ENCODE measurements at places on chromosomes 1 and 21.

GRCh38 chr21:19458295-19458694 is 1054.7 kb upstream of the TMPRSS15 start:
- no peak for DNase-seq

- DNase-seq: no peak
Measured at GRCh38 chr1:86434059-86434458, 10.1 kb downstream of the CLCA2 start.

- DNase-seq: no peak
Measured at GRCh38 chr1:219427403-219427802, 185.5 kb downstream of the ZC3H11B start.

- no peak for DNase-seq
Measured at GRCh38 chr1:55618199-55618598, 403.0 kb upstream of the USP24 start.

GRCh38 chr1:153769221-153769620 is 6.0 kb upstream of the SLC27A3 start:
- DNase-seq: no peak
